ENCODE measurements at places on chromosomes 5 and 9.

DNA sequence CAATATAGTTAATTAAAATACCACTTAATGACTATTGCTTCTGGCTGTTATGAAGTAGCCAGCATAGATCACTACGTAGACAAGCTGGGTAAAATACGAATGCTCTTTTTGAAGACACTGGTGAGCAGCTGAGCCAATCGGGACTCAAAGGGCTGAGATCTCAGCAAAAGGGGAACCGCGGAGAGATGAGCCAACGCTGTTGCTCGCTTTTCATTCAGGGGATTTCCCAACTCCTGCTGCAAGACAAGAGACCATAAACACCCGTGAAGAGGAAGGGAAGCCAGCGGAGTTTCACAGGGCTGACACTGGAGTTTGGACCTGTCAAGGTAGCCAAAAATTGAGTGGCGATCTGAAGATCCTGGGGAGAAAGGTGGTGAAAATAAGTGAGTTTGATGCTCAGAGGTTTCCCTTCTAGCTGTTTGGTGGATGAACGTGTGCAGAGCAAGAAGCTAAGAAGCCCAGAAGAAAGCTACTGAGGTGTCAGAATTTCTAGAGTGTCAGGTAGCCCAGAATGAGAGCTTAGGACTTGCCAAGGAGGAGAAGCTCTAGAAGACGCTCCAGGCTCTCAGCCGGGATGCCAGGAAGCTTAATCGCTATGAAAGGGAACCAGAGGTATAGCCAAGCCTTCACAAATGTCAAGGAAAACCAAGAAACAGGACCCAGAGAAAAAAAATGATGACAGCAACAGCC, 79.6 kb upstream of the RNU6ATAC start:
- DNase-seq: peak; percentile 43

DNA sequence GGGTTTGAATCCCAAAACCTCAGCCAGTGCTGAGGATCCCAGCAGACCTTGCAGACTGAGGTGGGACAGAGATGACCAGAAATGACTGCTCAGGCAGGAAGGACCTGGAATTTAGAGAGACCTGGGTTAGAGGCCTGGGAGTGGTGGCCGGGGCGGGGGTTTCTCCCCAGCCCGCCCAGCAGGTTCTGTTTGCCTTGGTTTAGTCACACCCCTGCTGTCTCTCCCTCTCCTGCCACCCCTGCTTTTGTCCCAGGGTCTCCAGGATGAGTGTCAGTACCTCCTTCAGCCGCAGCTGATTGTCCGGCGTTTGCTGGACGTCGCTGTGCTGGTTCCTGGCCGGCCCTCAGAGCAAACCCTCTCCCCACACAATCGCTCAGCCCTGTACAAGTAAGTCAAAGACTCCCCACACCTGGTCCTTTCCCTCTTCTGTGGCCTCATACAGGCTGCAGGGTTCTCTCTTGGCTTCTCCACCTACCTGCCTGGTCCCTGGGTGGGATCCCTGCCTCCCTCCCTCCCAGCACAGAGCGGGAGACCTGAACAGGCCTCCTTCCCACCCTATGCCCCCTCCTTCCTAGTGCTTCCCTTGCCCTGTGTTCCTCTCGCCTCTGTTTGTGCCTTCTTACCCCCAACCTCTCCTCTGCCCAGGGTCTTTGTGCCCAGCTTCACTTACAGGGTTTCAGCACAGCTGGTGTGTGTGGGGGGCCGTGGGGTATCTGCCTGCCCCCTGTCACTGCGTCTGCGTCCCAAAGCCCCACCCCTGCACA, 12.0 kb downstream of the TMEM8B start:
- DNase-seq: no peak

DNA sequence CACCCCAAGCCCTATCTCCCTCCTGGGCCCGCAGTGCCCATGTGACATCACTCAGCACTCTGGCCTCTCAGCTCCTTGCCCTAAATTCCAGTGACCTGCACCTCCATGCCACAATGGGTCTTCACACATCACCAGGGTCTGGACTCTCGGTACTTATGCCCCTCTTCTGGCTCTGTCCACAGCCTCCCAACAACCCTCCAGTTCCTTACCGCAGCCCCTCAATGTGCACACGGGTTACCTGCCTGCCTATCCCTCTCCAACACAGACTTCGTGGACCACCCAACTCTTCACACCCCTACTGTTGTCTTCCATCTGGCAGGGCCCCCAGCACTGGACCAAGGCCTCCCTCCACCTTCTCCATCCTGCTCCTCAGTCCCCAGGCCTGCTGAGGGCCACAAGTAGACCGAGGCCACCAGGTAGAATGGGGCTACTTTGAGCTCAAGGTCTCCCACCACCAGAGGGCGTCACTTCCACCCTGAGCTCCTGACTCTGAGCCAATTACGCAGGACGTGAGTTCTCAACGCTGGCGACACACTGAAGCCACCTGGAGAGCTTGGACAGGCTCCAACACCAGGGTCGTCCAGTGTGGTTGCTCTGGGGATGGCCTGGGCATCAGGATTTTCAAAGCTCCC, 172.1 kb downstream of the GABBR2 start:
- peak; percentile 2 for DNase-seq

- DNase-seq: peak; percentile 42
Observed at GRCh38 chr5:109688630-109688969, 1.1 kb upstream of the MAN2A1 start.

DNA sequence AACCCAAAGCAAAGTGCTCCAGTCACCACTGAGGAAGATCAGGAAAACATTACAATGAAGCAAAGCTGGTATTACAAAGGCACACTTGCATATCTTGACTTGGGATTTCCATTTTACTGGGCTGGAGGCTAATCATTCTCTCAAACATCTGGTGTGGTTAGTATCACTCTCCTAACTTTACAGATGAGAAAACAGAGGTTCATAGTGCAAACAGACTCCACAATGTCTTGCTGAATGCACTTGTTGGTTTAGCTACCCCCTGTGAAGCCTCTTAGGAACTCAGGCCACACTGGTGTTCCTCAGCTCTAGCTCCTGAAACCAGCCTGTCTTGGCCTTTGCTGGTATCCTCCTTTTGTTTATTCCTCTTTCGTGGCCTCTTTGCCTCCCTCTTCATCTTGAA, 29.5 kb upstream of the SMAD5 start:
- DNase-seq: no peak

- DNase-seq: no peak
Observed at GRCh38 chr9:4435197-4435596, 55.1 kb upstream of the SLC1A1 start.

DNA sequence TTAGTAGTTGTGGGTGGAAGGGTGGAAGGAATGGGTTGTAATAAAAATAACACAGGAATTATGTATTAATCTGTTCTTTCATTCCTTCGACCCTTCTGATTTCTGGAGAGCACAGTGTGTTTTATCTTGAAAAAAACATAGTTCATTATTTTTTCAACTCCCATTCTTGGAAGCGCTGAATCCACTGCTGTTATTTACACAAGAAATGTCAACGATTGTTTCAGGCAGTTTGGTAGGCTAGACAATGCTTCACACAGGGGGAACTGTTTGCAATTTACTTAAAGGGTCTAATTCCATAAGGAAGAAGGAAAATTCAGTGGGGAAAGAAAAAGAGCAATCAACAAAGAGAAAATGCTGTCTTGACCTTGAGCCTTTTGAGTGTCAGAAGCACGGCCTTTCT, 142.9 kb downstream of the TLE1 start:
- DNase-seq: no peak

- DNase-seq: no peak
Observed at GRCh38 chr9:15622318-15622971, 69.6 kb downstream of the CCDC171 start.

DNA sequence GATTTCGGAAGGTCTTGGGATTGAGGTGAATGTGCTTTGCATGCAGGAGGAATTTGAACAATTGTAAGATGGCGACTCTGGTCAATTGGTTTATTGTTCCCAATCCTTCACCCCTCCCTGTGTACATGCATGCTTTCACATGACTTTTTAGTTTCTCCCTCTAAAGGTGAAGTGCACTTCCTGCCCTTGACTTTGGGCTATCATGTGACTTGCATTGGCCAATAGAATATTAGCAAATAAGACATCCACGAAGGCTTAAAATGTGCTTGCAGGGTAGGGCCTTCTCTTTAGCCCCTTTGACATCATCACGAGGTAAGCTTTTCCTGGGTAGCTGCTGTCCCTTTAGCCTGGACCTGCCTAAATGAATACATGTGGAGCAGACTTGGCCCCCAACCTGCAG, 8.1 kb upstream of the ZBTB43 start:
- DNase-seq: no peak

DNA sequence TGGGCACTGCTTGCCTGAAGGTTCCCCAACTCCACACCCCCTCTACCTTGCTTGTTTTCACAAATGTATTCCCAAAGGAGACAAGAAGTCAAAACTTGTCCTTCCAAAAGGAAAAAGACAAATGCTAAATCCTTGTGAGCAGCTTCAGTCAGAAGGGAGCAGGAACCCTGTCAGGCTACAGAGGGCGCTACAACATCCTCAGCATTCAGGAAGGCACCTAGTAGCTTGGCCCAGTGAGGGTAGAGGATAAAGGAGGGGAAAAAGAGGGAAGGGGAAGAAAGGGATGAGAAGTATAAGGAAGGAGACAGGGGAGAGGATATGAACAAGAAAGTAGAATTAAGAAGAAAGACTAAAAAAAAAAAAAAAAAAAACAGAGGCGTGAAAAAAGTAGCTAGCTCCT, 97.5 kb downstream of the MLLT3 start:
- DNase-seq: no peak

DNA sequence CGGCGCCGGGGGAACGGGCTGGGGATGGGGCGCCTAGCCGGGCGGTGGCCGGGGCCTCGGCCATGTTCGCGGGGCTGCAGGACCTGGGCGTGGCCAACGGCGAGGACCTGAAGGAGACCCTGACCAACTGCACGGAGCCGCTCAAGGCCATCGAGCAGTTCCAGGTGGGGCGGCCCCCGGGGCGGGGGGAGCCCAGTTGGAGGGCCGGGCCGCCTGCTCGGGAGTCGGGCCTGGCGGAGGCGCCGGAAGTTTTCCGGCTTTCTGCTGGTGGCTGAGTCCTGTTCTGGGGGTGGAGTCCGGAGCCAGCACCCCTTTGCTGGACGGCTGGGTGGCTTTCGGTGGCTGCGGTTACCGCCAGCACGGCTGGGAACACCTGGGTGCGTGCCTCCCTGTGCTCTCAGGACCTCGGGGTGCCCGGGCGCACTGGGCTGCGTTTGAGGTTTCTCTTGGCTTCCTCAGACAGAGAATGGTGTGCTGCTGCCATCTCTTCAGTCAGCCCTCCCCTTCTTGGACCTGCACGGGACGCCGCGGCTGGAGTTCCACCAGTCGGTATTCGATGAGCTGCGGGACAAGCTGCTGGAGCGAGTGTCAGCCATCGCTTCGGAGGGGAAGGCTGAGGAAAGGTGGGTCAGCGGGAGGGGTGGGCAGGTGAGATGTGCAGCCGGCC, 454 bp downstream of the NELFB start:
- DNase-seq: peak; percentile 9

GRCh38 chr5:125302577-125302976, 556.1 kb upstream of the ZNF608 start:
- DNase-seq: no peak

- no peak for DNase-seq
Observed at GRCh38 chr9:114093761-114094505, 5.2 kb downstream of the KIF12 start.

DNA sequence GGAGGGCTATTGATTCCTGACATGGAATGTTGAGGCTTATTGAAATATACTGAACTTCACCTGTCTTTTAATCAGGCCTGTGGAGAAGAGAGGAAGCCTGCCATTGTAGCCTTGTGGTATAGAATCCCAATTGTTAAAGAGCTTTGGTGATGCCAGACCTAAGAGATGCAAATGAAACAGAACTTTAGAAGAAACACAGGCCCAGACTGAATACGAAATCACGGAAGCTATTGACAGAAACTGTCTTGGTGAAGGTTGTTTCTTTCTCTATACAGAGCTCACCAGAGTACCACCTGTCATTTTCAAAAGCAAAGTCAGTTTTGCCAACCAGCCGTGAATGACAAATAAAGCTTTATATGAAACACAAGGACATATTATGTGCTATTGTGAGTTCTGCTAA, 660.3 kb downstream of the ISL1 start:
- no peak for DNase-seq

GRCh38 chr5:75734913-75735789, 17.9 kb upstream of the POC5 start:
- no peak for DNase-seq

DNA sequence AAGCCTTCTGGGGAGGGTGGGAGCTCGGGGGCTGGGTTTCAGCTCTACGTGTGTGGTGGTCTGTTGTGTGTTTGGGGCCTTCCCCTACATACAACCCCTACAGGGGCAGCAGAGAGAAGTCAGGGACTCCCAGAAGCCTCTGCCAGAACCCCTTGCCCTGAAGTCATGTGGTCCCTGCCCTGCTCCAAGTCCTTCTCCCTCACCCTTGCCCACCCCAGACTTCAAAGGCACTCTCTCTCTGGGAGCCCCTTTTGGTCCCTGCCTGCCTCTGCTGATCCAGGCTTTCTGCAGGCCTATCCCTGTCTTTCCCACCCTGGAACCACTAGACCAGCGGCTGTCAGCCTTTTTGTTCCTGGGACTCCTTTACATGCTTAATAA, 61.1 kb upstream of the PSD2 start:
- DNase-seq: no peak

DNA sequence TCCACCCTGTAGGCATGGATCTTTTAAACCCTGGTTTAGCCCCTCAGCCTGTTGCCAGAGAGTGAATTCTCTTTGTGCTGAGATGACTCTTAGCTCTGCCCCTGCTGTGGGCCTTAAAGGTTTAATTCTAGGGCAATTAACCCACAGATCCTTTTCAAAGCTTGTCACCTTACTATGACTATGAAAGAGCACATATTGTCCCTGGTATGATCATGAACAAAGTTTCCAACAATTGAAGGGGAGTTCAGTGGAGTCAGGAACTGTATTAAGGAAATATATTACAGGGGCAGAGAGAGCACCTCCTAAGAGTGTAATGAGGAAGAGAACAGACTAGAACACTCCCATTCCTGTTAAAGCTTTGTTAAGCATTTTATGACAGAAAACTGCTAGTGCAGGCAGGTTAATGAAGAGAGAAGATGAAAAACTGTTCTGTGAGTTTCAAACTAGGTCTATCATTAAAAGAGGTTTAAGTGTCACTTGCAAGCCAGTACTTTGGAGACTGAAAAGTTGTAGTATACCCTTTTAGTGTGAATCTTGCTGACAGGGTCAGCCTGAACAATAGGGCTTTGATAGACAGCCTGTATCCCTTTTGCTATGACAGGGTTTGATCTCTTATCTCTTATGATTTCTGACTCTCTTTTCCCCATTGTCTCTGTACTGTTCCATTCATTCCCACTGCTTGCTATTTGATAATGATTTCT, 104.2 kb upstream of the ELL2 start:
- DNase-seq: no peak

GRCh38 chr5:164357395-164358033, 852.1 kb downstream of the MAT2B start:
- DNase-seq: no peak

GRCh38 chr9:4137234-4137633, 162.6 kb downstream of the GLIS3 start:
- no peak for DNase-seq
